ENCODE measurements at places on chromosomes 5 and 9. TPM values are rescaled to one million over a fixed set of nuclear protein-coding genes. Genes with fewer than 3 reads are reported as not detected.

DNA sequence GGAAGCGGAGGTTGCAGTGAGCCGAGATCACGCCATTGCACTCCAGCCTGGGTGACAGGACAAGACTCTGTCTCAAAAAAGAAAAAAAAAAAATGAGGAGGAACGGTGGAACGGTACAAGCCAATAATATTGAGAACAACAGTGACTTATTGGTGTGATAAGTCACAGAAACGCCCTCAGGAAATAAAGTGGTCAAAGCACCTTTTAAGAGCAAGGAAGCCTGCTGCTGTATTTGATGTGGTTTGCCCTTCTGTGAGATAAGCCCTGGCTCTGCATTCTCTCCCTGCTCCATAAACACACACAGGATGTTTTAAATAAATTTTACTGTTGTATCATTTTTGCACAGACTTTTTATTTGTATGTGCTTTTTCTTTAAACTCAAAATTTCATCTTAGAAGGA, 269.9 kb upstream of the MSX2 start:
- H3K36me3 ChIP-seq: no peaks in the 10 kb centered on the region
- no peak overlapping the region for H3K4me3 ChIP-seq
- peaks cover 36% of the 10 kb centered on the region for H3K4me1 ChIP-seq
- peak overlapping the region; percentile 84 for H3K27ac ChIP-seq
- no peaks in the 10 kb centered on the region for H3K27me3 ChIP-seq
- DNase-seq: no peak

Gene CER1
- 1.8 TPM for total RNA-seq

GRCh38 chr5:111997711-111998110, 240.7 kb upstream of the NREP start:
- H3K27me3 ChIP-seq: no peaks in the 10 kb centered on the region
- no peak overlapping the region for H3K4me3 ChIP-seq
- no peaks in the 10 kb centered on the region for H3K36me3 ChIP-seq
- peak; percentile 97 for DNase-seq
- H3K4me1 ChIP-seq: no peaks in the 10 kb centered on the region

- H3K27ac ChIP-seq: no peak overlapping the region
- H3K27me3 ChIP-seq: no peaks in the 10 kb centered on the region
- no peak overlapping the region for H3K4me3 ChIP-seq
- H3K4me1 ChIP-seq: no peaks in the 10 kb centered on the region
Observed at GRCh38 chr9:133448487-133448972, 11.2 kb upstream of the CACFD1 start.

GRCh38 chr5:134738963-134739661, 764 bp downstream of the CAMLG start:
- H3K4me3 ChIP-seq: peak overlapping the region; percentile 79
- H3K27ac ChIP-seq: no peak overlapping the region
- H3K36me3 ChIP-seq: peaks cover 3% of the 10 kb centered on the region
- H3K4me1 ChIP-seq: no peaks in the 10 kb centered on the region
- H3K27me3 ChIP-seq: no peaks in the 10 kb centered on the region
- peak; percentile 35 for DNase-seq

Gene COL5A1
- 129 TPM for total RNA-seq

- H3K4me1 ChIP-seq: no peaks in the 10 kb centered on the region
- no peak for DNase-seq
Observed at GRCh38 chr5:56649569-56649968, 165.8 kb upstream of the MAP3K1 start.

GRCh38 chr5:135628771-135629563, 50.2 kb upstream of the CXCL14 start:
- no peak overlapping the region for H3K4me3 ChIP-seq
- no peaks in the 10 kb centered on the region for H3K4me1 ChIP-seq
- H3K27me3 ChIP-seq: no peaks in the 10 kb centered on the region
- no peak for DNase-seq
- no peaks in the 10 kb centered on the region for H3K36me3 ChIP-seq

GRCh38 chr5:135718151-135718550, 116.3 kb upstream of the SLC25A48 start:
- DNase-seq: peak; percentile 30
- H3K4me1 ChIP-seq: no peaks in the 10 kb centered on the region
- H3K27me3 ChIP-seq: no peaks in the 10 kb centered on the region
- no peak overlapping the region for H3K27ac ChIP-seq
- no peaks in the 10 kb centered on the region for H3K36me3 ChIP-seq

Gene IL11RA
- total RNA-seq: 64.6 TPM

- DNase-seq: peak; percentile 11
- H3K36me3 ChIP-seq: no peaks in the 10 kb centered on the region
- peaks cover 10% of the 10 kb centered on the region for H3K27me3 ChIP-seq
- no peak overlapping the region for H3K27ac ChIP-seq
- H3K4me3 ChIP-seq: peak overlapping the region; percentile 51
- H3K4me1 ChIP-seq: no peaks in the 10 kb centered on the region
Observed at GRCh38 chr9:27528886-27529315, 713 bp downstream of the MOB3B start.

- H3K4me3 ChIP-seq: no peak overlapping the region
- no peak overlapping the region for H3K27ac ChIP-seq
- H3K27me3 ChIP-seq: no peaks in the 10 kb centered on the region
- peak; percentile 20 for DNase-seq
Observed at GRCh38 chr5:15717001-15717400, 217.0 kb downstream of the FBXL7 start.

- no peaks in the 10 kb centered on the region for H3K27me3 ChIP-seq
- no peaks in the 10 kb centered on the region for H3K36me3 ChIP-seq
- no peak overlapping the region for H3K4me3 ChIP-seq
- H3K4me1 ChIP-seq: peaks cover 13% of the 10 kb centered on the region
- H3K27ac ChIP-seq: no peak overlapping the region
- DNase-seq: no peak
Observed at GRCh38 chr9:87336407-87336806, 161.3 kb upstream of the DAPK1 start.

DNA sequence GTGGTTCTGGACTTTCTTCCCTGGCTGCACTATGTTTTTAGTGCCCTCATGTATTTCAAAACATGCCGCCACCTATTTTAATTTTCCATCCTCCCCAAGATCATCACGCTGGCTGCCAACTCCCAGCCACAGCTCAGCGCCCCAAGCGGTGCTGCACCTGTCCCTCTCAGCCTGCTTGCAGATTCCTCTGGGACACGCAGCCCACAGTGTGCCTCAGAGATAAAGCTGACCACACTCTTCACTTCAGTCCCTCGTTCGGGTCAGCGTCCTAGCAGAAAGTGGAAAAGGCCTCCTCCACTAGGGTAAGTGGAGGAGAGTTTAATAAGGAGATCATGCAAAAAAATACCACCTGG, 56.2 kb upstream of the CKS2 start:
- H3K4me3 ChIP-seq: no peak overlapping the region
- H3K36me3 ChIP-seq: no peaks in the 10 kb centered on the region
- DNase-seq: no peak
- no peaks in the 10 kb centered on the region for H3K4me1 ChIP-seq
- H3K27ac ChIP-seq: no peak overlapping the region

DNA sequence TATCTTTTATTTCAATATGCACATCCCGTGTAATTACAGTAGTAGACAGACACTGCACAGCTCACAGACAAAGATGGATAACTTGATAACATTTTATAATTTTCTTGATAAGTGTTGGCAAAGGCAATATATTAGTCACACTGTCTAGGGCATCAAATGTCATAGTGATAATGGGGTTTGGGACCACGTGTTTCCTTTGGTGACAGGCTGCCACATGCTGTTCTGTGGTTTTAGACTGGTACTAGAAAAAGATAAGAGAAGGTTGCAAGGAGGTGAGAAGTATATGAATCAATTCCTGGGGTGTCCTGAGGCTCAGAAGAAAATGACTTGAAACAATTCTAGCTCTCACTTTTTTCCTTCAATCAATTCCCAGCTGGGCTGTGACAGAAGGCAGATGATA, 258.8 kb upstream of the CHD1 start:
- H3K4me1 ChIP-seq: no peaks in the 10 kb centered on the region
- DNase-seq: no peak
- no peak overlapping the region for H3K27ac ChIP-seq
- no peaks in the 10 kb centered on the region for H3K36me3 ChIP-seq

- H3K27ac ChIP-seq: no peak overlapping the region
- H3K27me3 ChIP-seq: no peaks in the 10 kb centered on the region
- DNase-seq: peak; percentile 15
- no peak overlapping the region for H3K4me3 ChIP-seq
Observed at GRCh38 chr9:98536542-98537173, 172.1 kb downstream of the GABBR2 start.

Gene FAM221B
- total RNA-seq: not detected

- peaks cover 4% of the 10 kb centered on the region for H3K4me1 ChIP-seq
- no peaks in the 10 kb centered on the region for H3K36me3 ChIP-seq
- H3K27ac ChIP-seq: no peak overlapping the region
- H3K4me3 ChIP-seq: no peak overlapping the region
Observed at GRCh38 chr9:107251756-107252322, 31.2 kb upstream of the RAD23B start.

Gene PCDHB14
- total RNA-seq: 21.2 TPM

DNA sequence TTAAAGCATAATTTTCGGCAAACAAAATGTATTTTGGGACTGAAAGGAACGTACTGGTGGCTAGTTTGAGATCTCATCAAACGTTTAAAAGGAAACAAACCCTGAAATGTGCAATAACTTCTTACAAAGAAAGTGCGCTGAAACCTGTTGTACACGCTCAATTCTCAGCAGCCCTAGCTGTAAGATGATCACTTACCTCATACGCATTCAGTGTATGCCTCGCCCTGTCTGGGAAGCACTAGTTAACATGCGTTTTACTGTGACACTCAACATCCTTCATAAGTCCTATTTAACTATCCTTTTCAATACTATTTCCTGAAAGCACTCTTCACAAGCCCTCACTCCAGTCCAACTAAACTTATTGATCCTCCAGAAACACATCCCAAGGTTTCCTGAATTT, 485.0 kb upstream of the EDIL3 start:
- no peak overlapping the region for H3K4me3 ChIP-seq
- no peak for DNase-seq
- no peaks in the 10 kb centered on the region for H3K36me3 ChIP-seq
- H3K27ac ChIP-seq: no peak overlapping the region
- no peaks in the 10 kb centered on the region for H3K4me1 ChIP-seq

DNA sequence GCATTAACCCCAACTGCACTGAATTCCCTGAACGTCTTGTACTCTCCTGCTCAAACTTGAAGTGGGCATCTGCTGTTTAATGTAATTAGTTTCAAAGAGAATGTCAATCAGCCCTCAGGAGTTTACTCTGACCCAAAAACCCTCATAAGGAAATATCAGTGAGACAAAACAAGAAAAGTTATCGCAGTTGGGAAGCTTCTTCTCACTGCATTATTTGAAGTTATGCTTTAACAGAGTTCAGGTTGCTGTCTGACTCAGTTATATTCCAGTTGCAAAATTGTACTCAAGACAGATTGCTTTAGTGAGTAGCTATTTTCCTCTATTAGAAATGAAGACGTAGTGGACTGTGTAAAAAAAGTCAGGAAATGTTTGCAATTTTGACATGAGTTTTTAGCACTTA, 52.1 kb downstream of the PPIC start:
- no peak overlapping the region for H3K4me3 ChIP-seq
- H3K36me3 ChIP-seq: no peaks in the 10 kb centered on the region
- no peaks in the 10 kb centered on the region for H3K4me1 ChIP-seq
- no peaks in the 10 kb centered on the region for H3K27me3 ChIP-seq

GRCh38 chr9:97041898-97042297, 3.0 kb upstream of the CTSV start:
- no peaks in the 10 kb centered on the region for H3K36me3 ChIP-seq
- DNase-seq: no peak
- no peak overlapping the region for H3K4me3 ChIP-seq
- no peaks in the 10 kb centered on the region for H3K27me3 ChIP-seq

DNA sequence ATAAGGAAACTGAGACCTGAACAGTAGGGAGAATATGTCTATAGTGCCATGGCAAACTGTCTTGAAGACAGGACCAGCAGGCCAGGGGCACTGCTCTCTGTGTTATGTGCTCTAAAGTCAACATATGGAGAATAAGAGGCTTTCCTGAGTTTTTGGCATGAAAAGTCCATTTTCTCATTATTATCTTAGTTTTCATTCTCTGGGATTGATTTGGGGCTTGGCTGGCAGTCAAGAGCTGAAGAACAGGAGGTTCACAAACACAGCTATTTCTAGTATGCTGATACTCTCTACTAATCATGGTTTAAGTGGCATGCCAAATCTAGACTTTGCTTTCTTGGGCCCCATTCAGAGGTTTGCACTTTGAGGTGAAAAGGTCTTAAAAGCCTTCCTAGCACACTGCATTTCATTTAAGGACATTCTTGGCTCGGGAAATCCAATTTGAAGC, 404.4 kb downstream of the ZNF608 start:
- DNase-seq: peak; percentile 12
- no peaks in the 10 kb centered on the region for H3K27me3 ChIP-seq
- peaks cover 27% of the 10 kb centered on the region for H3K4me1 ChIP-seq

GRCh38 chr9:86947146-86948073, at the start of gene GAS1:
Gene GAS1, minus strand, starts transcription at chr9:86947506. Its CDS starts 727 bp downstream, at chr9:86946779.
- H3K27me3 ChIP-seq: peaks cover 4% of the 10 kb centered on the region
- peak within 1 kb of the TSS; percentile 87 for H3K27ac ChIP-seq
- H3K36me3 ChIP-seq: no peaks in the 10 kb centered on the region
- peak within 1 kb of the TSS; percentile 84 for H3K4me3 ChIP-seq

Gene TICAM2
- 0.63 TPM for total RNA-seq

Gene NXNL2
- total RNA-seq: 0.56 TPM

Gene TTC39B
- 4.1 TPM for total RNA-seq

DNA sequence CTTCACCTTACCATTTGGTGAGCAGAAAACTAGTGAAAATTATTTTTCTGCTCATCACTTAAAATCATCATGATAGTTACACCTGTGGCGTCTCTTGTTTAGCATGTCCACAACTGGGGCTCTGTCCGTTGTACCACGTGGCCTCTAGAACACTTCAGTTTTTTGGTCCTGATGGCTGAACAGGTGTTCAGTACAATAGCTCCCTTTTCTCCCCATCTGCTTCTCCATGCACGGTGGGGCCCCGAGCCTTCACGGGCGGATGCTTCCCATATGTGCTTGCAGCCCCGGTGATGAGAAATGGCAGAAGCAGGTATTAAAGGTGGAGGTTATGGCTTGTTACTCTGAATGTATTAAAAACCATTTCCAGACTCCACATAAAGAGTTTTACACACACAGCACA, 304.1 kb downstream of the CWC27 start:
- no peak overlapping the region for H3K4me3 ChIP-seq
- no peak overlapping the region for H3K27ac ChIP-seq
- no peak for DNase-seq
- peaks cover 24% of the 10 kb centered on the region for H3K4me1 ChIP-seq
- no peaks in the 10 kb centered on the region for H3K27me3 ChIP-seq

- H3K4me1 ChIP-seq: peaks cover 7% of the 10 kb centered on the region
- no peaks in the 10 kb centered on the region for H3K36me3 ChIP-seq
- no peak overlapping the region for H3K27ac ChIP-seq
- H3K27me3 ChIP-seq: no peaks in the 10 kb centered on the region
- H3K4me3 ChIP-seq: no peak overlapping the region
Observed at GRCh38 chr5:175825893-175826292, 45.5 kb upstream of the CPLX2 start.

Gene PHPT1
- total RNA-seq: 235 TPM
